Cerebellum (tissue), 4 donors: ENCODE measurements at places on chromosomes 1 and 21. TPM values are rescaled to one million over a fixed set of nuclear protein-coding genes. Genes with fewer than 3 reads are reported as not detected.

GRCh38 chr21:44971672-44971995, 31.8 kb downstream of the SLX9 start:
- DNase-seq = no peak

GRCh38 chr1:175863299-175864050, 120.1 kb upstream of the TNR start:
- no peak for DNase-seq

NBPF6 gene
- total RNA-seq = 0.18 TPM

DISP3 gene
- total RNA-seq = 55.6 TPM

SESN2 gene
- 3.2 TPM for total RNA-seq
